Omental fat pad (tissue), 4 donors: ENCODE measurements at places on chromosomes 7 and 10. TPM values are rescaled to one million over a fixed set of nuclear protein-coding genes. Genes with fewer than 3 reads are reported as not detected.
A peak's percentile ranks its signal among the peaks of the same experiment; 100 is the strongest.

- no peak for DNase-seq
These were observed 869.8 kb downstream of the LRMDA start for GRCh38 chr10:76301211-76301610.

DNA sequence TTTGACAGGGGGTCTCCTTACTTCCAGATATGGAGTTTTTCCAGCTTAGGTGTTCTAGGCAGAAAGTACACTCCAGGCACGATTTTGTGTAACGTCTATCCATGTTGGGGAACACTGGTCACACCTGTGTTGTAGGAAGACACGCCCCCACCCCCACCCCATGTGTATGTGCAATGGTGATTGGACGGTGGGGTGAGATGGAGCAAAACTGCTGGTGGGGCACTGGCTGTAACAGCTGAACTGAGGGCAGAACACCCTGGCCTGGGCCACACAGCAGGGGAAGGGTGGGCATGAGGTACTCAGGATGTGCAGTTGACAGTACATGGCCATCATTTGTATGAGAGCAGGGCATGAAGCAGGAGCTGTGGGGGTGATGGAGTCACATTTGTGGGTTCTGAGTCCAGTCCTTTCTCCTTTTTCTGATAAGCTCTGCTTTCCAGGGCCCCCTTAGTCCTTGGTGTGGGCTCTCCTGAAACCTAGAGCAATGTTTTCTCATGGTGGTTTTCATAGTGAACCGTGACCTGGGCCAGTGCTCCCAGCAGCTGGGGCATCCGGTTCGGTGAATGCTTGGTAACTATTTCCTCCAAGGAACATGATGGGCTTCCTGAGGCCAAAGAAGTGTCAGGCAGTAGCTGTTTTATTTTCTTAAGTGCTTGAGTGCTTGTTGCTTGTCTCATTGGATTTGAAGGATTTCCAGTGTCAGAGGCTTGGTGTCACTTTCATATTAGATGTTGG, 63.4 kb upstream of the AQP1 start:
- DNase-seq, result no peak

DLX6 gene
- total RNA-seq, result not detected

DNA sequence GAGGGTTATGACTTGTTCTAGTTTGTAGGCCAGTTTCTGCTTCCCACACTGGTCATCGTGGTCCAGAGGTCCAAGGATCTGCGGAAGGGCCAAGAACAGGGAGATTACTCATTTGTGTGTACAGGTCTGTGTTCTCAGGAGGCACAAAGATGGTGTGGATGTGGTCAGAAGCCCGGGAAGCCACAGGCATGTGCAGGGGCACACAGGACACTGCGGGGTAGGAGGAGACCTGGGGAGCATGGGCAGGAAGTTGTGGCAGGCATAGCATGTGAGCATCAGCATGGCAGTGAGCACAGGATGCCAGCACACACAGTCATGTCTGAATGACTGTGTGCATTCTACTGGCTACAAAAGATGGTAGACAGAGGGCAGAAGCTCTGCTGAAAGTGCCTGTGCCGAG, 445.8 kb downstream of the PLXNA4 start:
- no peak for DNase-seq

DNA sequence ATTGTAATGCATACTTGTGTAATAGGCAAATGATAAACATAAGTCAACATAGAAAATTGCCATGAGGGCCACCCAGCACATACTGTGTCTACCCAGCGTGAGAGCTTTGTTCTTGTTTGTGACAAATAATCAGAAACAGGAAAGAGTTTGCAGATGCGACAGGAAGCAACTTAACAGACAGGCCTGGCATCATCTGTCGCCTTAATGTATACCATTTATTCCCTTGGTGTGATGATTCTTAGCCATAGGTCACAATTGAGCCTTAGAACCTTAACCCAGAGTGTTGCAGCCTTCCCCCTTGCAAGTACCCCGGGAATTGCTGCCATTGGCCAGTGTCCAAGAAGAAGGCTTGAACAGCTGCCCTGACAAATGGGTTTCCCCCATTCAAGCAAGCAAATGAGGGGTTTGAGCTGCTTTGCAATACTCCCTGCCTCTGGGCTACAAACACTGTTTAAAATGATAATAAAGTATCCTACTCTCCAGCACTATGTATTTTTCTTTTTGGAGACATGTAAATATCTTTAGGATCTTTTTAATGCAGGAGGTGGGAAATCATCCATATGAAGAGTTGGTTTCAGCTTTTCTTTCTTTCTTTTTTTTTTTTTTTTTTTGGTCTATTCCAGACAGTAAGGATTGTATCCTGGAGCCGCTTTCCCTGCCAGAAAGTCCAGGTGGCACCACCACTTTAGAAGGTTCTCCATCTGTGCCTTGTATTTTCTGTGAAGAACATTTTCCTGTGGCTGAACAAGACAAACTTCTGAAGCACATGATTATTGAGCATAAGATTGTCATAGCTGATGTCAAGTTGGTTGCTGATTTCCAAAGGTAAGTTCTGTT, 80.0 kb downstream of the ZNF277 start:
- no peak for DNase-seq

- no peak for DNase-seq
These were observed 36.3 kb upstream of the WDFY4 start for GRCh38 chr10:48648172-48648942.

LIPF gene
- not detected for total RNA-seq

GRCh38 chr7:45366475-45366874, 207.7 kb upstream of the ADCY1 start:
- no peak for DNase-seq

SPDYE11 gene
- not detected for total RNA-seq

DNA sequence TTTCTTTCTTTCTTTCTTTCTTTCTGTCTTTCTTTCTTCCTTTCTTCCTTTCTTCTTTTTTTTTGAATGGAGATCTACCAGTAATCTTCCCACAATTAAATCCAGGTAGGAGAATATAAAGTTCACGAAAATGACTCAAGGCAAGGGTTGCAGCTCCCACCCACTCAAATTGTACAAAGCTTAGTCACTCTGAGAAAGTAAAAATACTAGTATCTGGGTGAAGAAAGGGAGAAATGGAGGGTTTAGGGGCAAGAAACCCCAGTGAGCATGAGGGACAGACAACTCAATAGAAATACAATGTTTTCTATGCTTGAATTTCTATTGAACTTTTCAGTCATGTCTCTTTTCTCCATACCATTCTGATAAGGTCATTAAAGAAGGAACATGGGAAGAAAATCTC, 200.8 kb downstream of the GATA3 start:
- no peak for DNase-seq

DNA sequence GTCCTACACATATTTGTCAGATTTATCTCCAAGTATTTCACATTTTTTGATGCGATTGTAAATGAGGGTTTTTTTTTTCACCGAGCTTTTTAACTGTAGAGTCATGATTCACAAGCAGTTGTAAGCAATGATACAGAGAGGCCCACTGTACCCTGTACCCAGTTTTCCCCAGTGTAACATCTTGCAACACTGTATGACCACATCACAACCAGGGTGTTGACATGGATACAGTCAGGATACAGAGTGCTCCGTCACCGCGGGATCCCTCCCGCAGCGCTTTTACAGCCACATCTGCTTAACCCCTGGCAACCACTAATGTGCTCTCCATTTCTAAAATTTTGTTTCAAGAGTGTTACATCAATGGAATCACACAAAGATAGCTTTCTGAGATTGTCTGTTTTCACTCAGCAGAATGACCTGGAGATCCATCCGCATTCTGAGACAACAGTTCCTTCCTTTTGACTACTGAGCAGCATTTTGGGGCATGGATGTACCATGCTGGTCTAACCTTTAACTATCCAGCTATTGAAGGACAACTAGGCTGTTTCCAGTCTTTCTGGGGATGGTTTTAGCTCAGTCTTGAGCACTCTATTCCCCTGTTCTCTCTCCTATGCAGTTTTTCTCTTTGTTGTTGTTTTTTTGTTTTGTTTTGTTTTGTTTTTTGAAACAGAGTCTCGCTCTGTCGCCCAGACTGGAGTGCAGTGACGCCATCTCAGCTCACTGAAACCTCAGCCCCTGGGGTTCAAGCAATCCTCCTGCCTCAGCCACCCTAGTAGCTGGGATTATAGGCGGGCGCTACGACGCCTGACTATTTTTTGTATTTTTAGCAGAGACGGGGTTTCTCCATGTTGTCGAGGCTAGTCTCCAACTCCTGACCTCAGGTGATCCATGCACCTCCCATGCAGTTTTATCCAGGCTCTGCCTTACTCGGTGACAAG, 25.9 kb downstream of the GPRIN2 start:
- no peak for DNase-seq

DNA sequence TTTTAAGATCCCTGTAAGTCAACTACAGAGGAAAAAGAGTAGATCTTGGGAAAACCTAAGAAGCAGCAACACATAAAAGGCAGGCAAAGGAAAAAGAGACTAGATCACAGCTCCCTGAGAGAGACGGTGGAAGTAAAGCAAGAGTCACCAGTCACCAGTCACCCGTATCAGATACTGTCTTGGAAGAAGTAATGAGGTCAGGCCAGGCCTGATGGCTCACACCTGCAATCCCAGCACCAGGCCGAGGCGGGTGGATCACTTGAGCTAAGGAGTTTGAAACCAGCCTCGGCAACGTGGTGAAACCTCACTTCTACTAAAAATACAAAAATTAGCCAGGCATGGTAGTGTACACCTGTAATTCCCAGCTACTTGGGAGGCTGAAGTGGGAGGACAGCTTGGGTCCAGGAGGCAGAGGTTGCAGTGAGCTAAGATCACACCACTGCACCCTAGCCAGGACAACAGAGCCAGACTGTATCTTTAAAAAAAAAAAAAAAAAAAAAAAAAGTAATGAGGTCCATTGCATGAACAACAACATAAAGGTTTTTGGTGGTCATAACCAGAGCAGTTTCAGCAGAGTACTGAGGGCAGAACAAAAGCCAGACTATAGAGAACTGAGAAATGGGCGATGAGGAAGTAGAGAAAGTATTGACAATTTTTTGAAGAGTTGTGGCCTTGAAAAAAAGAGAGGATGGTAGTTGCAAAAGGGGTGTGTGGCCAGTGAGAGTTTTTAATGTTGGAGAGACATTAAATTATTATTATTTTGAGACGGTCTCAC, 16.9 kb downstream of the ZNF713 start:
- no peak for DNase-seq

DNA sequence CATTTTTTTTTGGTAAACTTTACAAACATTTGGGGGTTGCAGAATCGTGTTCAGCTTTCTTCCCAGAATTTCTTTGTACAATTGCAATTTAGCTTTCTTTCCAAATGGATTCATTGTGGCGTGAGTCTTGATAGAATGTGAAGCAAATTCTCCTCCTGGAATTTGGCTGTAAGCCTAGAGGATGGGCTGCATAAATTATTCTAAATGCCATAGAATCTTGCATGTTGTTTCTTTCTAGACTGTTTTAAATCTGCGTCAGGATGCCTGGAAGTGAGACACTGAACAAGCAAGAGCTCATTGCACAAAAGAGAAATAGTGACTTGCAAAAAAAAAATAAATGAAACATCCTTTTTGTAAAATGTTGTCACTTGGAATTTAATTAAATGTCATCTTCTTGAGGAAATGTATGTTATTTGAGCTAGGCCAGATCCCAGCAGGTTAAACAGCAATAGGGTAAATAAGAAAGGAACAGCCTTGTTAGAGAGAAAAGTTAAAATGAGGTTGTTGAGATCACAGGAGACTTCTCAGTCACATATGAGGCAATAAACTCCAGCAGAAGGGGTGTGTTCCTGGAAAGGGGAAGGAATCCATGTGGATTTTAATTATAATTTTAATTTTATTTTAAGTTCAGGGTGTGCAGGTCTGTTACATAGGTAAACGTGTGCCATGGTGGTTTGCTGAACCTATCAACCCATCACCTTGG, 483.0 kb downstream of the PLXDC2 start:
- no peak for DNase-seq

SFRP4 gene
- 17.5 TPM for total RNA-seq

CTAGE4 gene
- not detected for total RNA-seq

ZNF282 gene
- 83.3 TPM for total RNA-seq

ZNF425 gene
- 1.6 TPM for total RNA-seq

OR13A1 gene
- total RNA-seq, result not detected

CCL24 gene
- not detected for total RNA-seq

CYP51A1 gene
- 79.6 TPM for total RNA-seq

- no peak for DNase-seq
These were observed 245.5 kb upstream of the NRP1 start for GRCh38 chr10:33579996-33580395.

DNA sequence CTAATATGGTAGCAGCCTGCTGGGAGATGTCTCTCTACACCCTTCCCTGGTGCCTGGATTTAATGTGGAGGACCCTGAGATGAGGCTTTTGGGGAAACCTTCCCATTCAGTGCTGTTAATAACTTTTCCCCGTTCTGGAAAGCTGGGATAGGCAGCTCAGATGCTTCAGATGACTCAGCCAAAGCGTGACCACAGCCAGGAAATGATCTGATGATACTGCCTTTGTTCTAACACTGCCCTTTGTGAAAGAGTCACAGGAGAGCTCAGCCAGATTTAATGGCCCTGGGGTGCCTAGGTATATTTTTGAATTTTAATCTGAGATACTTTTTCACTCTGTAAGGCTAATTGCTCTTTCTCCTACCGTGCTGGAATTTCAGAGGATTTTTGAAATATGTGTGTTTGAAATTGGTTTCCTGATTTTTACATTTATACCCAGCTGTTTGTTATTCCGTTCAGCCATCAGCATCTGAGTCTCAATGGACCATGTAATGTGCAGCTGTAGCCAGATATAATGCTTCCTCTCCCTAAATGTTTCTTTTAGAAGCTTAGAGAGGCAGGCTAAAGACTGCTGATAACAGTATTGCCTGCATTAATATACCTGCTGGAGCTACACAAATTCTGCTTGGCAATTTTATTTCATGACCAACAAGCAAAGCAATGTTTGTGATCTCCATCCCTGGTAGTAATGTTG, 17.8 kb downstream of the CELF2 start:
- no peak for DNase-seq

- DNase-seq, result no peak
These were observed 49.2 kb upstream of the FAM133B start for GRCh38 chr7:92639213-92639896.

DNA sequence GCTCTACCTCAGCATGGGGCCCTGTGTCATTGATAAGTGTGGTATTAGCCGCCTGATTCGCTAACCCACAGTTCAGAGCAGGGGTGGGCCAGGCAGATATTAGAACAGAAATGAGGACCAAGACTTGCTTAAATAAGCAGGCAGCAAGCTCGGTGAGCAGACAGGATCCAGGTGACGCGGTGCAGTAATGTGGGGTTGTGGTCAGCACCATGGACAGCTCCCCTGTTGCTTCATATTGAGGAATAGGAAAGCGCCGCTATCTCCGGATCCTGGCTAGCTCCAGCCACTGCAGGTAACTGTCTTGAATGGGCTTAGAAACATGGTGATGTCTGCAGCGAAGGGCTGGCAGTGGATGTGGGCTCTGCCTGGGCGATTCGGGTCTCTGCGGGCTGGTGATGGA, 51.3 kb upstream of the GPR26 start:
- DNase-seq, result peak; percentile 58

DNA sequence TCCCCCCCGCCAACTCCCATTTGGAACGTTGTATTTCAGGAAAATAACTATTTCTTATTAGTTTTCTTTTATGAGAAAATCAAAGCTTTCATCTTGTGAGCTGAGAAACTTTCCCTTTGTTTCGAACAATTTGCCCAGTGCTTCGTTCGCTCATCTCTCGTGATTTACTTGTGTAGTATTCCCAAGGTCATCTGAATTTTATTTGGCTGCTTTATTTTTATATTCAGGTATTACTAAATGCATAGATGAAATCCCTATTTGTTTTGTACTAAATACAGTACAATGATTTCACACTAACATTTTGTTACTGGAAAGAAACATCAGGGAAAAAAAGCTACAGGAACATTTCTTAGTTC, 12.0 kb upstream of the EBLN1 start:
- DNase-seq, result no peak

- DNase-seq, result no peak
These were observed 247.0 kb downstream of the SNX10 start for GRCh38 chr7:26538689-26539088.
